ENCODE measurements at places on chromosomes 6 and 20.

DNA sequence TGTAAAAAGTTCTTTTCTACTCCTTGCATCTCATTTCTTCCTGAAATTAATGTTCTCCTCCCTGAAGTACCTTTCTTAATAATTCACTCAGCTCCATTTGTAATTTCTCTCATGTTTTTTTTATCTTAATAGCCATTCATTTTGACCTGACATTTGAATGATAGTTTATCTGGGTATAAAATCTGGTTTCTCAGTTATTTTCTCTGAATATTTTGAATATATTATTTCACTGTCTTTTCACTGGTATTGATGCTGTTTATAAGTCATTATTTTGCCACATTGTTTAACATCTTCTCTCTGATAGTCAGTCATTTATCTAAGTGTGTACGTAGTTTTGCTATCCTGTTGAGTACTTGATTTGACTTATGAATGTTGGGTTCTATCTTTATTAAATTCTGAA is 68.8 kb upstream of the ARHGAP18 start:
- DNase-seq = no peak

DNA sequence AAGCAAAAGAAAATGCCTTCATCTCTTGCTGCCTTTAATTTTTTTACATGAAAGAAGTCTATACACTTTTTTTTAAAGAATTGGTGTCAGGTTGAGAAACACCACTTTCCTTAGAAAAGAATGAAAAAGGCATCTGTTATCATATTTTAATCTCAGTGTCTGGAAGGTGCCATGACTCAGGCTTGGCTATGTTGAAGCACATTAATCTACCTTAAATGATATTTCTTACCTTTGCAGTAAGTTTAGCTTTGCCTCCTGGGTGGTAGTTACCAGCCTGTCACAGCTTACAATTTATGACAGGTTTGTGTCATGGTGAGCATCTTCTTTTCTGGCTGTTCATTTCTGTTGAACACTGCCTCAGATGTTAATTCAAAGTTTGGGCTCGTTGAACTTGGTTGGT is 95.3 kb downstream of the RTN4IP1 start:
- no peak for DNase-seq

- no peak for DNase-seq
These were observed 14.7 kb upstream of the SSTR4 start for GRCh38 chr20:23020230-23021018.

GRCh38 chr6:116387374-116387773 is 16.6 kb downstream of the DSE start:
- DNase-seq = peak; percentile 74

GRCh38 chr6:10695086-10695657 is 400 bp downstream of the PAK1IP1 start:
- no peak for DNase-seq

DNA sequence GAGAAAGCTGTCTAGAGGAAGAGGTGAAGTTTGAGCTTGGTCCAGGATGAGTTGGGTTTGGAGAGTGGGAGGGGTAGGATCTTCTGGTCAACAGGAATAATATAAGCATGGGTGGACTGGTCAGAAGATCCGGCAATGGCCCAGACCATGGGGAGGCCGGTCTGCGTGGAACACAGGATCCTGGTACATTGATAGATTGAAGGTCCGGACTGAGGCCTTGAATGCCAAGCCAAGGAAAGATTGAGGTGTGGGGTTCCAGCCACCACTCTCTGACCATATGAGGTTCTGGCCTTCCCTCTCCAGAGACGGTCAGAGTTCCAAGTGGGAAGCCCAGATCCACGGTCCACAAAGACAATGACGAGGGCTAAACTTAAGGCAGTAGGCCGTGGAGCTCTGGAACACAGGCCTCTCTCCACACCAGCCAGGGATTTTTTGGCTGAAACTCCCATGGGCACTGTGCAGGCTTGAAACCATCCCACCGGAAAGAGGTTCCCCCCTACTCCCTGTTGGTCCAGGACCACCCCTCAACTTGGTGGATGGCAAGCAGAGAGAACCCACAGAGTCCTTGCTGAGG is 3.2 kb downstream of the MDFI start:
- DNase-seq = no peak

GRCh38 chr6:101486726-101487125 is 93.2 kb downstream of the GRIK2 start:
- no peak for DNase-seq

DNA sequence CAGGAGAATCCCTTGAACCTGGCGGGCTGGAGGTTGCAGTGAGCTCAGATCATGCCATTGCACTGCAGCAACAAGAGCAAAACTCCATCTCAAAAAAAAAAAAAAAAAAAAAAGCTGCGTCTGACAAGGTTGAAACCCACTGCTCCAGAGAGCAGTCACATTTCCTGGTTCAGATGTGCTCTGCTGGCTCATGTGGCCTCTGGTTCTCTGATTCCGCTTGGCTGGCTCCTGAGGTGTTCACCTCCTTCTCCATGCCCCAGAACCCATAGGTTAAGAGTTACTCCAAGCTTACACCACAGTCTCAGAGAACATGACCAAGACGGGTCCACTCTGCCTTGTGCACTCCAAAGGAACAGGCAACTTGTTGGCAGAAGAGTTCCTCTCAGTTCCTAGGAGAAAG is 8.8 kb upstream of the CNR1 start:
- no peak for DNase-seq

DNA sequence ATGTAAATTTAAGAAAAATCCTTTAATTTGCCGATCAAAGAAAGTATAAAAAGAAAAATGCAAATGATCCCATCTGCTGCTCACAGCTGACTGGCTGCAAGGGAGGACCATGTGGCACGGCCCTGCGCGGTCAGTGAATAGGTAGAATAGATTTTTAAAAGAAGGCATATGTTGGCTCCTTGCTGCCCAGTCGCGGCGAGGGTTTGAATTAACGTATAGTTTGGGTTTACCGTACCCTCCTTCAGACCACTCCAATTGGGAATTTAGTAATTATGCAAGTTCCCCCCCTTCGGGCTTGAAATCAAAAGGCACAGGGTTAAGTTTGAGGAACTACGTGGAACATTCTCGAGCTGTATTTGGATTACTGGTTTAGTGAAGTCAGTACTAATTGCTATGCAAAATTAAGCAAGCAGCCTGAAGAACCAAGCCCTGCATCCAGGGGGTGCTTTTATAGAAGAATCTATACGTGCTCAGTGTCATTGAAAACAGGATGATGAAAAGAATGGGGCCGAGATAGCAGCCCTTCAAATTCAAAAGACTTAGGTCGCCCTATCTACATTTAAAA is 1.1 kb upstream of the BEND3 start:
- no peak for DNase-seq

- DNase-seq = no peak
These were observed 46.9 kb upstream of the TRIM26 start for GRCh38 chr6:30260036-30260504.

- no peak for DNase-seq
These were observed 19.0 kb upstream of the MLN start for GRCh38 chr6:33822575-33823395.

- DNase-seq = no peak
These were observed 11.7 kb downstream of the FIG4 start for GRCh38 chr6:109702791-109703190.

DNA sequence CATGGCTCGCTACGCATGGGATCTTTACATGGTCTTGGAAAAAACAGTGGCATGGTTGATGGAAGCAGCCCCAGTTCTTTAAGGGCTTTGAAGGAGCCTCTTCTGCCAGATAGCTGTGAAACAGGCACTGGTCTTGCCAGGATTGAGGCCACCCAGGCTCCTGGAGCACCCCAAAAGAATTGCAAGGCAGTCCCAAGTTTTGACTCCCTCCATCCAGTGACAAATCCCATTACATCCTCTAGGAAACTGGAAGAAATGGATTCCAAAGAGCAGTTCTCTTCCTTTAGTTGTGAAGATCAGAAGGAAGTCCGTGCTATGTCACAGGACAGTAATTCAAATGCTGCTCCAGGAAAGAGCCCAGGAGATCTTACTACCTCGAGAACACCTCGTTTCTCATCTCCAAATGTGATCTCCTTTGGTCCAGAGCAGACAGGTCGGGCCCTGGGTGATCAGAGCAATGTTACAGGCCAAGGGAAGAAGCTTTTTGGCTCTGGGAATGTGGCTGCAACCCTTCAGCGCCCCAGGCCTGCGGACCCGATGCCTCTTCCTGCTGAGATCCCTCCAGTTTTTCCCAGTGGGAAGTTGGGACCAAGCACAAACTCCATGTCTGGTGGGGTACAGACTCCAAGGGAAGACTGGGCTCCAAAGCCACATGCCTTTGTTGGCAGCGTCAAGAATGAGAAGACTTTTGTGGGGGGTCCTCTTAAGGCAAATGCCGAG is 78.2 kb downstream of the ASXL1 start:
- DNase-seq = no peak

DNA sequence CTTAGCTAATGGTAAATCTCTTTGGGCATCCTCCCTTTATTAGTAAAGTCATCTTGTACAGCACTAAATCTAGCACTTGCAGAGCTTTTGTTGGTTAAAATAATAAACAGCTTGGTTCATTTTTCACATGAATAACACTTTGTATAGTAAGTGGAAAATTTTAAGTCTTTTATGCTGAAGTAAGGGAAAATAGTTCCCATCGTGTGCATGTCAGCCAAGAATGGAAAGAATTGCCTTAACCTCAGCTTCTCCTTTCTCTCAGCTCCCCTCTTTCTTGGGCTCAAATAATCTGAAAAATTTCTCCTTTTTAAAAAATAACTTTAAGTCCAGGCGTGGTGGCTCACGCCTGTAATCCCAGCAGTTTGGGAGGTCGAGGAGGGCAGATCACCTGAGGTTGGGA is 16.6 kb downstream of the SNRPC start:
- DNase-seq = no peak

DNA sequence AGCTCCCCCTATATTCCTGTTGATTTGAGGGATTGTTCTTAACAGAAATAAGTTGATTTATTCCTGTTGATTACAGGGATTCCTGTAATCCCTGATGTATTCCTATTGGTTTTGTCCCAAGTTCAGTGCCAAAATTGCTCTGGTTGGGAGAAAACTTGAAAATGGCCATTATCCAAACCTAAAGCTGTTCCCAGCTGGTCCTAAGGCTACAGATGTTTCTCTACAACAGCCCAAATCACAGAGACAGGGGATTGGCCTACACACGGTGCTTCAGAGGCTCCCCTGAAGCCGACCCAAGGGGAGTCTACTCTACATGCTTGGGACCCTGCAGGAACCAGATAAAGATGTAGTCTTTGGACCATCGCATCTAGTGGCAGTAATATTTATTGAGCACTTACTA is 99.0 kb upstream of the AKAP12 start:
- no peak for DNase-seq

GRCh38 chr6:26156850-26157250 is 69.6 kb downstream of the HFE start:
- DNase-seq = no peak

GRCh38 chr6:37684801-37685200 is 12.9 kb downstream of the MDGA1 start:
- DNase-seq = no peak

DNA sequence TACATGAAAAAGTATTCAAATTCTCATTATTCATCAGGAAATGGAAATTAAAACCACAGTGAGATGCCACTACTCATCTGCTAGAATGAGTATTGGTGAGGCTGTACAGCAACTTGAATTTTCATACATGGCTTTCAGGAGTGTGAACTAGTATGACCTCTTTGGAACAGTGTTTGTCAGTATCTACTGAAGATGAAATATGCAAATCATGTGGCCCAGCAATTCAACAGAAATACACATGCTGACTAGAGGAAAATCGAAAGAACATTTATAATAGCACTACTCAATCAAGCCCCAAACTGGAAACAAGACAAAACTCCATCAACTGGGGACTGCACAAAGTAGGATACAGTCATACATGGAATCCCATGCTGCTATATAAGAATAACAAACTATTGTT is 102.2 kb downstream of the DCDC2 start:
- no peak for DNase-seq

DNA sequence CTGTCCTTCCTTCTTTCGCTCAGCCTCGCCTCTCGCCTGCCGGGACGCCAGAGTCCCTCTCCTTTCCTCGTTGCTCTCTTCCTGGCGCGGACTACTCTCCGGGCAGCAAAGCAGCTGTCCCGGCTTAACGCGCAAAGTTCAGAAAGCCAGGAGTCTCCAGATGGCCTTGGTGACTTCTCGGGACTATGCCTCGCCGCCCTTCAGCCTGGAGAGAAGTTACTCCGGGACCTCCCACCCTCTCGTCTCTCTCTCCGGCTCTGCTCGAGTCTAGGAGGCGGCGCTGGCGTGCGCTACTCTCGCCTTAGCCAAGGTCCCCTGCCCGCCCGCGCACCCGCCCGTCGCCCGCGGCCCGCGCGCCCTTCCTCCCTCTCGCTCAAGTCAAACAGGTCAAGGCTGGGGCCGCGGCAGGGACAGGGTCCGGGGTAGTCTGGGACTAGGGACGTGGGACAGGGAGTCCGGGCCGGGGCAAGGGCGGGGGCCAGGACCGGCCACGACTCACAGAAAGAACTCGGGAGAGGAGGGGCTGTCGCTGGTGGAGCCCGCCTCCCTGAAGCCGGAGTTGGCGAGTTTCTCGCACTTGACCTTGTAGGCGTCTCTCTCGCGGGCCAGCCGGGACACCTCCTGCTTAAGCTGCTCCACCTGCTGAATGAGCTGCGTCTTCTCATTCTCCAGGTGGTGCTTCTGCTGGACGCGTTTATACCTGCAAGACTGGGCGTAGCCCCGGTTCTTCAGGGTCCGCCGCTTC is 1.5 kb downstream of the MAFB start:
- DNase-seq = no peak

DNA sequence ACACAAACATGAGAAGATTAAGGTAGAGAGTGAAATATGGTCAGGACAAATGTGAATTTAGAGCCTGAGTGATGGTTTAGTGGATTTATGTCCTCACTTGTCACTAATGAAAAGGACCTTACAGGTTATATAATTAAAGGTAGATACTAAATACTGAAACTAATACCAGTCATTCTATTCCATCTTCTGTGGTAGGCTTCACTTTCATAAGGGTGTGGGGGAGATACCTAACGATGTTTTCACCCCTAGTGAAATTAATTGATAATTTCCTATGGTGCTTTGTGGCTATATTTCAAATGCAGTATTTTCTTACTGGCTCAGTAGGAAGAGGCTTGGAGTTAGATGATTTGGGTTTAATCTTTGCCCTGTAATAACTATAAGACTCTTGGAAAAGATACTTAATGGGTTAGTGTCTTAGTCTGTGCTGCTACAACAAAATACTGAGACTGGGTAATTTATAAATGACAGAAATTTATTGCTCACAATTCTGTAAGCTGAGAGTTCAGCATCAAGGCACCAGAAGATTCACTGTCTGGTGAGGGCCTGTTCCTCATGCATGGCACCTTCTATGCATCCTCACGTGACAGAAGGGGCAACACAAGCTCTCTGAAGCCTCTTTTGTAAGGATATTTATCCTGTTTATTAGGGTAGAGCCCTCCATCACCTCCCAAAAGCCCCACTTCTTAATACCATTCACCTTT is 21.3 kb downstream of the RNF217 start:
- no peak for DNase-seq

DNA sequence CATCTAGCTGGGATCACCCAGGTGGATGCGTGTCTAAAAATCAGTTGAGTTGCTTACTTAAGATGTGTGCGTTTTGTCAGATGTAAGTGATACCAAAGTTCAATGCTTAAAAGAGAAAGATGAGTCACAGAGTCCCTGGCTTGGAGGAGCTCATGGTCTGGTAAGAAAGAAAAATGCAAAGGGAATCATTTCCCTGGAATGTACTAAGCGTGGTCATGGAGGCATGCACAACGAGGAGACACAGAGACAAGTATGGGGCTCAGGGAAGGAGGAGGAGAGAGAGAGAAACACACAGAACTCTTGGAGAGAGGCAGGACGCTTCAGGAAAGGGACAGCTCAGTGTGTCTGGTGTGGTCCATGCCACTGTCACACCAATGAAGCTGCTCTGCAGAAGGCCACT is 186.9 kb upstream of the GMDS start:
- DNase-seq = peak; percentile 79
